ENCODE measurements at places on chromosomes 3 and 15. TPM values are rescaled to one million over a fixed set of nuclear protein-coding genes. Genes with fewer than 3 reads are reported as not detected.

CMTM8 gene
- total RNA-seq, result 5.1 TPM

NR2E3 gene
- total RNA-seq, result not detected

GATA2 gene
- 0.91 TPM for total RNA-seq

CCR9 gene
- not detected for total RNA-seq

PPP1R14D gene
- not detected for total RNA-seq

STARD5 gene
- 1.3 TPM for total RNA-seq

ANKDD1A gene
- 5.7 TPM for total RNA-seq

AEN gene
- 25.1 TPM for total RNA-seq

PROS1 gene
- total RNA-seq, result 18.5 TPM

GP9 gene
- not detected for total RNA-seq

ZNF609 gene
- total RNA-seq, result 31.7 TPM

GABRG3 gene
- 0.19 TPM for total RNA-seq

MUC20 gene
- total RNA-seq, result 6.2 TPM

CMC1 gene
- total RNA-seq, result 11.5 TPM

CELF6 gene
- 0.65 TPM for total RNA-seq

SLC24A5 gene
- total RNA-seq, result not detected

ALDH1A2 gene
- total RNA-seq, result 0.78 TPM

TTLL13 gene
- total RNA-seq, result not detected

ACKR4 gene
- total RNA-seq, result 0.64 TPM

NPAP1 gene
- total RNA-seq, result not detected

KNG1 gene
- total RNA-seq, result not detected

SLC2A2 gene
- total RNA-seq, result not detected

RAD54L2 gene
- total RNA-seq, result 28.3 TPM

TNK2 gene
- 42.9 TPM for total RNA-seq

SMCO1 gene
- total RNA-seq, result not detected

RBM6 gene
- total RNA-seq, result 97.4 TPM

MESP2 gene
- not detected for total RNA-seq

GRAMD1C gene
- total RNA-seq, result 1.2 TPM

GOLGA8R gene
- total RNA-seq, result 4.9 TPM

GOLGA8T gene
- total RNA-seq, result 0.94 TPM

EBLN2 gene
- 5.1 TPM for total RNA-seq

PYGO1 gene
- total RNA-seq, result 18.5 TPM

C2CD4A gene
- not detected for total RNA-seq

TICRR gene
- total RNA-seq, result 2.3 TPM

ZBBX gene
- total RNA-seq, result not detected

TLR9 gene
- total RNA-seq, result not detected

ULK3 gene
- 30.6 TPM for total RNA-seq

AADACL2 gene
- not detected for total RNA-seq

C3orf22 gene
- not detected for total RNA-seq

MBNL1 gene
- 166 TPM for total RNA-seq

SHC4 gene
- total RNA-seq, result 4.6 TPM

GYG1 gene
- 46.8 TPM for total RNA-seq

NOP10 gene
- total RNA-seq, result 200 TPM

LINGO1 gene
- total RNA-seq, result 2.1 TPM

SPATA12 gene
- not detected for total RNA-seq

CSPG4 gene
- total RNA-seq, result 43.3 TPM

CYP1A2 gene
- total RNA-seq, result not detected

MRPL46 gene
- 17.0 TPM for total RNA-seq

ATR gene
- total RNA-seq, result 27.1 TPM

AZI2 gene
- total RNA-seq, result 66.4 TPM

ZIC4 gene
- total RNA-seq, result 8.6 TPM

MYL3 gene
- 1.6 TPM for total RNA-seq

SLC22A14 gene
- 0.47 TPM for total RNA-seq

Measured in osteocyte (in vitro differentiated cells).